H4 (cell line): ENCODE measurements at places on chromosomes 1 and 21.

DNA sequence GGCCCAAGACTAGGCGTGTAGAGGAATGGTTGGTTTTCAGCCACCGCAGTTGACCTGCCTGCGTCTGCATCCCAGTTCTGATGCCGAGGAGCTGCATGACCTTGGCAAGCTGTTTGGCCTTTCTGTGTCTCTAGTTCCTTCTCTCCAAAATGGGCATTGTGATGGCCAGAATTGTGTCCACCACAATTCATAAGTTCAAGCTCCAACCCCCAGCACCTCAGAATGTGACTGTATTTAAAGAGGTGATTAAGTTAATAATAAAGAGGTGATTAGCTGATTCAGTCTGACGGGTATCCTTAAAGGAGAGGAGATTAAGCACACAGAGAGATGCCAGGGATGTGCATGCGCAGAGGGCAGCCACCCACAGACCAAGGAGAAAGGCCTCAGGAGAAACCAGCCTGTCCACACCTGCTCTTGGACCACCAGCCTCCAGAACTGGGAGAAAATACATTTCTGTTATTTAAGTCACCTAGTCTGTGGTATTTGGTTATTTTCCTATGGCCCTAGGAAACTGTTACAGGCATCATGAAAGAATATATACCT lies 28.5 kb downstream of the MAB21L3 start:
- no peak for DNase-seq

DNA sequence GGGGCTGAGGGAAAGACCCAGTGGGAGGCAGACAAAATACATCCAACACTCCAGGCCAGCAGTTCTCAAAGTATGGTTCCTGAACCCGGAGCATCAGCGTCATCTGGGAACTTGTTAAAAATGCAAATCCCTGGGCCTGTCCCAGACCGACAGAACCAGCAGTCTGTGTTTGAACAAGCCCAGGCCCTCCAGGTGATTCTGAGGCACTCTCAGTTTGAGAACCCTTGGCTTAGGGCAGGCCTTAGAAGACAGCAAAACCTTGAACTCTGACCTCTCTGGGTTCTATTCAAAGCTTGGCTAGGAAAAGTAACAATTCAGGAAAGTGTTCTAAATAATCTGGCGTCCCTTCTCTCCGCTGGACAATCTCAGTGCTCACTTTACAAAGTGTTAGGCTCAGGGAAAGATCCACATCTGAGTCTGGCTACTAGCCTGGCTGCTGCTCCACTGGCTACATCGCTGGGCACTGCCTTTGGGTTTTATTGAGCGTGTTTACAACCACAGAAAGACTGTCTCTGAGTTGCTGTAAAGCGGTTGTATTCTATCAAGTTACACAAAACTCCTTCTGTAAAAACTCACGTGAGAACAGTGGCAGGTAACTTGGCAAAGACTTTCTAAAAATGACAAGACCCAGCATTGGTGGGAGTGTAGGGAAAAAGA lies 166.1 kb downstream of the HIVEP3 start:
- DNase-seq = no peak

GRCh38 chr1:64515427-64515826 lies 45.5 kb downstream of the CACHD1 start:
- DNase-seq = peak; percentile 44

- no peak for DNase-seq
These were observed 2.1 kb downstream of the SCCPDH start for GRCh38 chr1:246726255-246726679.

- no peak for DNase-seq
These were observed 35.9 kb downstream of the LYPLAL1 start for GRCh38 chr1:219209578-219209977.

GRCh38 chr1:200253774-200254495 lies 155.9 kb downstream of the ZNF281 start:
- DNase-seq = no peak

- DNase-seq = no peak
These were observed 2.2 kb downstream of the SLC30A2 start for GRCh38 chr1:26043765-26044164.

GRCh38 chr1:6163973-6164617 lies 16.0 kb downstream of the CHD5 start:
- DNase-seq = no peak

DNA sequence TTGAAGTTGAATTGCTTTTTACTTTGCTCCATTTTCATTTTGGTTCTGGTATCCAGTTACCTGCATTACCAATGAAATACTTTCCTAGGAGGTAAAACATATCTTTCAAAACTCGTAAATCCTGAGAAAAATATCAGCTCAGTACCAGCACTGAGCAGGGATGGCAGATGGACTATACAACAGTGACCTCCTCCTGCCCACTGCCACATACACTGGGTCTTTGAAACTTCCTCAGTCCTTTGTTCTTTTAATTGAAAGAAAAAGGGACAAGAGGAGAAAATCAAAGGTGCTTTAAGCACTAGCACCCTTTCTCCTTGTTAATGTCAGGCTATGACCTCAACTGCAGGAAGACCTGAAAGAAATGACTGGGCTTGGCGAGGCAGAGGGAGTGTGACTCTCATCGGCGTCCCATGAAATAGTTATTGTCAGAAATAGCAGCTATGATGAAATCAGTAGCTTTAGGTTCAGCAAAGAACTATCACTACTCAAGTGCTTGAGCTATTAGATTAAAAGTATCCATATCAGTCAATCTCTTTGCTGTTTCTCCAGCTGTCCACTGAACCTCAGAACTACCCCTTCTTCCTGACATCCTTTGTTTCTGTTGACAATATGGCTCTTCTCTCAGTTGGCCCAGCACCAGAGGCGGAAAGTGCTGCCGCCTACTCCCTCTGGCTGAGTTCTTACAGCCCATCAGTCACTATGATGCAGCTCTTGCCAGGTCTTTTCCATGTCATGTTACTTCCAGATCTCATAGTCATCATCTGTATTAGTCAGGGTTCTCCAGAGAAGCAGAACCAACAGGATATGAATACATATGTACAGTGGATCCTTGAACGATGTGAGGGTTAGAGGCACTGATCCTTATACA lies 207.0 kb upstream of the MAP1LC3C start:
- DNase-seq = no peak
